Stimulated activated CD8-positive, alpha-beta memory T cell treated with anti-CD3 and anti-CD28 coated beads, Interleukin-4, amount 100 ng/mL, for 24 hours (primary cell): ENCODE measurements at places on chromosomes 5 and 9.

GRCh38 chr9:78235256-78235761 lies 566 bp upstream of the CEP78 start:
- DNase-seq, result no peak

- DNase-seq, result no peak
These were observed 38.6 kb downstream of the CRB2 start for GRCh38 chr9:123394291-123395235.

DNA sequence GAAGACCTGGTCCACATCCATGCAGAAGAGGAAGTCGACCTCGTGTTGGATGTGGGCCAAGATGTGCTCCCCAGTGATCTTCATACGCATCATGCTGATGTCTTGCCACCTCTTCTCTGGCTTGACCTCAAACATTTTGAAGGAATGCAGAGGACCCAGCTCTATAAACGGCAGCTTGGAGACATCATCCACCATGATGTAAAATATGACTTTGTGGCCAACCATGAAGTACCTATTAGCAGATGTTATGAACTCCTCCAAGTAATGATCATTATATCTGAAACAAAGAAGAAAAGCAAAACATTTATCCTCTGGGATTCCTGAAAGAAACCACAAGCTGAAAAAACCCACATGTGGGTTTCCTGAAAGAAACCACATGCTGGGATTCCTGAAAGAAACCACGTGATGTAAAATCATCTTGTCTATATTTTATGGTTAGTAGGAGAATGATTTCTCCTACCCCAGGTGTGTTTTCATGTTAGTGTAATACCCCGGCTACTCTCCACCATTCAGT lies 52.3 kb downstream of the GGTA1 start:
- no peak for DNase-seq

- DNase-seq, result no peak
These were observed 10.3 kb downstream of the B4GALT7 start for GRCh38 chr5:177610131-177610769.

DNA sequence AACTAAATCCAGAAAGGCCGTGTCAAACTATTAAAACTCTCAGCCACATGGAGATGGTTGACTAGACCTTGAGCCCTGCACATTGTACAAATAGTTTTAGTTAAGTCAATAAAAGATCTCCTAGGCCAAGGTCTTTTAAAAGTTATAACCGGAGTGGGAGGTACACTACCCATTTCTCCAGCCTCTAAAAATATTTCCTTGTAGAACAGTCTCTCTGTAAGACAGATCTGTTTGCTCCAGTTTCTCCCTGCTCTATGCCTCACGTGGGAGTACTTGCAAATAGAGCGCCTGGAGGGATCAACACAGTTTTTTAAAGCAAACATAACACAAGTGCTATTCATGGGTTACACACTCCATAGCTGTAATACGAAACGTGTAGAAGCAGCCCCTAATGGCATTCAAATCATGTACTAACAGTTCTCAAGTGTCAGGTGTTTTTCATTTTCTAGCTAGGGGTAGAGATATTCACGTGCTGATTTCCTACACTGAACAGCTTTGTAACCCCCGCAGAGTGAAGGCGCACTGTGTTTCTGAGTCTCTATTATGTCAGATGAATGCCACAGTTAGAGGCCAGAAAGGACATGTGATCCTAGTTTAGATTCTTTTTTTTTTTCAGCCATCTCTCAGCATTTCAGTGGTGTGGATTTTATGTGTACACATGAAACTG lies 703.4 kb upstream of the GRAMD2B start:
- DNase-seq, result no peak

DNA sequence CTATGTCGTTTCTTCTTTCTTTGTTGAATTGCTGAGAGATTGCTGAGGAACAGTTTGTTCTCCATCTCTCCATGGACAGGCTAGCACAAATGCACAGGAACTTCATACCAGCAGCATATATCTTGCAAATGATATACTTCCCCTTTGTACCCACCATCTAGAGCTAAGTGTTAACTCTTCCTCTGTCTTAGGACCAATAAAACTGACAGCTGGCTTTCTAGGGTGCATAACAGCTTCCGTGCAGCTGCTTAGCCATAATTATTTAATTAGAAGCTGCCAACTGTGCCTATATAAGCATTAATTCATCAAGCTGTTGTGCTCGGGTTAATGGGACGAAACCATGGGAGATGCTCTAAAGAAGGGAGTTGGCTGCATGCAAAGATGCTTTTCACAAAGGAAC lies 38.7 kb downstream of the KCTD16 start:
- no peak for DNase-seq
